Aortic smooth muscle cell (primary cell): ENCODE measurements at places on chromosomes 3 and 15. TPM values are rescaled to one million over a fixed set of nuclear protein-coding genes. Genes with fewer than 3 reads are reported as not detected.

Gene POLQ
- 5.3 and 7.0 TPM in 2 replicates for total RNA-seq

Gene GPR149
- total RNA-seq, result not detected in 2 replicates

Gene FRMD5
- total RNA-seq, result 12.2 and 14.2 TPM in 2 replicates

Gene RTP3
- total RNA-seq, result not detected in 2 replicates

Gene LOXL1
- total RNA-seq, result 186 and 204 TPM in 2 replicates

Gene CPLX3
- total RNA-seq, result under 0.01 TPM in 1 of 2 replicates, not detected in the other
